ENCODE measurements at places on chromosomes 16 and 17. TPM values are rescaled to one million over a fixed set of nuclear protein-coding genes. Genes with fewer than 3 reads are reported as not detected.

DNA sequence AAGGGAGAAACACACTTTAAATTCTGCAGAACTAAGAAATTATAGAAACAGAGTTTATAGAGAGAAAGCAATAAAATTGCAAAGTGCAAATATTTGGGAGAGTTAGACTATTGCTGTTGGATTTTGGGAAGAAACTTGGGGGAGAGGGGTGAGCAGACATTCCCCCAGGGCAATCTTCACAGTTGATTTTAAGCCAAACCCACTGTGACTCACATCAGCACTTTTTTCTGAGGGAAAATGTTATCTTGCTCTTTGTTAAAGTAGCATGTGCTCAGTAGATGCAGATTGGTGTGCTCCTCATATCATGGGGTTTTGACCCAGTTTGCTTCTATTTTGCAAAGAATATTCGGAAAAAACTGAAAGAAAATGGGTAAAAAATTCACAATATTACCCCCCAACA, 367.6 kb downstream of the CDH11 start:
- no peak for DNase-seq

- DNase-seq: no peak
Measured at GRCh38 chr16:11793840-11794239, 3.2 kb downstream of the ZC3H7A start.

DNA sequence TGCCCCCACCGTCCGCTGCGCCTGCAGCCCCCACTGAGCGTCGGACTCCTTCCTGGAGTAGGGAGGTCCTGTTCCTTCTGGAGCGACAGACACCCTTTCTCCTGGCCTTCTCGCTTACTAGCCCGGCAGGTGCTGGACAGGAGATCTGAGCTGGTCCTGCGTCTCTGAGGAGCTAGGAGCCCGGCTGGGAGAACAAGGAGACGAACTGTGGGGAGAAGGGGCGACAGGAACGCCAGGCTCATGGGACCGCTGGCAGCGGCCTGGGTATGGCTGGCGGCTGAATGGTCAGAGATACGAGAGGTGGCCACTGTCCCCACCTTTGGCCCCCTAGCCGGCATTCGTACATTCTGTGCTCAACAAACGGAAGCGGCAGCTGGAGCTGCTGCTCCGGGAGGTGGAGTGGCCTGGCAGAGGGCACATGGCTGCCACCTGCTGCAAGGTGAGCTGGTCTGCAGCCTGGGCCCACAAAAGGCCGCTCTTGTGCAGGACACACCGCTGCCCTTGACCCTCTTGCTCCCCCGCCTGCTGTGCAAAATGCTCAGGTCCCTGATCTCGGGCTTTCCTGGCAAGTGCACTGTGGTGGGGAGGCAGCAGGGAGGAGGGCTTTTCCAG, 2066.7 kb downstream of the TP53TG3F start:
- no peak for DNase-seq

GRCh38 chr16:3065069-3065741, at the start of gene IL32:
IL32 (plus strand) TSS chr16:3065640; CDS start chr16:3065812, 172 bp downstream.
- peak; percentile 59 for DNase-seq

DNA sequence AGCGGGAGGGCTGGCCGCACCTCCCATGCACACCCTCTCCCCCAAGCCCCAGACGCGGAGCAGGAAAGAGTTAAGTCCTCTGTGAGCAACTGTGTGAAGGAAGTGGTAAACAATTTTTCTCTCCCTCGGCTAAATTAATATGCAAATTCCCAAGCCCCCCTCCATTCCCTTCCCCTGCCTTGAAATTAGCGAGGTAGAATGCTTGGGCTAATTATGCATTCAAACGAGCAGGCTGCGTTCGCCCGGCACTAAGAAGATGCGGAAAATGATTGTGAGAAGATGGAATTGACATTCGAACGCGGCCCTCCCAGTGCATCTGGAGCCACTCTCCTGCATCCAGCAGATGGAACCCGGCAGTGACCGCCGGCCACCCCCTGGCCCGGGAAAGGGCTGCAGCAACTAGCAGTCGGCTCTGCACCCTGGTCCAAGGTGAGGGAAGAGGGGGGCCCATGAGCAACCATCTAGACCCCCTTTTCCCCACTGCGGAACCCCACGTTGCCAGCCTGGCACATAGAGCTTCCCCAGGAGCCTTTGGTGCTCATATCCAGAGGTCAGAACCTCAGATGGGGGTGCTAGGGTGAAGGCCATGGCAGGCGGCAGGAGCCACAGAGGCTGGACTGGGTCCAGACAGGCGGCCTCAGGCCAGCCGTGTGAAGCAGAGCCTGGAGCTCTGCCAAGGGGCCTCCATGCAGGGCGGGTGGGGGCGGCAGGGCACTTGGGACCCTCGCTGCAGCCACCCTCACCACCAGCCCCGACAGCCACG, 49.1 kb upstream of the ACSF3 start:
- DNase-seq: peak; percentile 26

- DNase-seq: no peak
Measured at GRCh38 chr16:88853325-88853941, 3.3 kb downstream of the GALNS start.

- no peak for DNase-seq
Measured at GRCh38 chr17:29560316-29560715, 6.5 kb downstream of the ABHD15 start.

DNA sequence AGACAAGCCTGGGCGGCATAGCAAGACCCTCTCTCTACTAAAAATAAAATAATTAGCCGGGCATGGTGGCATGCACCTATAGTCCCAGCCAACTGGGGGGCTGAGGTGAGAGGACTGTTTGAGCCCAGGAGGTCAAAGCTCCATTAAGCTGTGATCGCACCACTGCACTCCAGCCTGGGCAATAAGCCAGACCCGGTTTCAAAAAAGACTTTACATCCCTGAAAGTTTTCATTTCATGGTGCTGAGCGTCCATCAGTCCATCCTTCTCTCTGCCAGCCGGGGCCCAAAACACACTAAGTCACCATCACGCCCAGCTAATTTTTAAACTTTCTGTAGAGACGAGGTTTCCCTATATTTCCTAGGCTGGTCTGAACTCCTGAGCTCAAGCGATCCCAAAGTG, 10.6 kb downstream of the RAB40B start:
- DNase-seq: no peak

DNA sequence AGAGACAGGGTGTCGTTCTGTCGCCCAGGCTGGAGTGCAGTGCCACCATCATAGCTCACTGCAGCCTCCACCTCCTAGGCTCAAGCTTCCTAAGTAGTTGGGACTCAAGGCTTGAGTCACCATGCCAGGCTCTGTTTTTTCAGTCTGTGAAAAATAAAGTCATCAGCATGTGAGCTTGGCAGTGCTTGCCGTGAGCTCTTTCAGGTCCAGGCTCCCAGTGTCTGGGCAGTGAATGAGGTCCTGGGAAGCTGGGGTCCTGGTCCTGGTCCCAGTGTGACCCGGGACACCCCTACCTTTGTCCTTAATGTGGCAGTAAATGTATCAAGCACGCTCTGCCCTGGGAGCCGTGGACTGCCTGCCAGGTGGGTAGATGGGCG, 22.9 kb upstream of the RPL13 start:
- no peak for DNase-seq

DNA sequence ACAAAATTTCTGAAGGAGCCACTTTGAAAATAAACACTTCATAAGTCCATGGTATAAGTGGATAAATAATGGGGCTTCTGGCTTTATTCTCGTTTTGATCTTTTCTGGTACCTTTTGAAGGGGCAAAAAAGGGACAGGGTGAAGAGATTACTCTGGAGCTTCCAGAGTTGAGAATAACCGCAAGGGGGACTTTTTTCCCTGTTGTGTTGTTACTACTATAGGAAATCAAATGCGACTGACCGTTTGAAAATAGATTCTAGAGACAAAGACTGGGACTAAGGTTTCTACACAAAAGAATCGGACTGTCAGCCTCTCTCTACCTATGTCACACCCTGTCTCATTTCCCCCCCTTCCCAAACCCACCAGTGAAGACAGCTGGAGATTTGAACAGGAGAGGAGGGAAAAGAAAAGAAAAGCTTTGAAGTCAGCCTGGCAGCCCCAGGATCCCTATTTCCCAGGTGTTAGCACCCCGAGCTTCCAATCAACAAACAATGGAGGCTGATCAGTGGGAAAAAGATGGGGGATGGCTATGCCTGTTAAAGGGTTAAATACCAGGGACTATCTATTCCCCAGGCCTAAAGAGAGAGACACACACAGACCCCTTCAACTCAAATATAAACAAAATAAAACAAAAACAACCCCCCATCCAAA, 8.4 kb downstream of the HOXB4 start:
- DNase-seq: no peak

- no peak for DNase-seq
Measured at GRCh38 chr17:15440347-15440746, 27.1 kb downstream of the CDRT4 start.

GRCh38 chr16:725463-726187, 618 bp downstream of the CCDC78 start:
- no peak for DNase-seq

DNA sequence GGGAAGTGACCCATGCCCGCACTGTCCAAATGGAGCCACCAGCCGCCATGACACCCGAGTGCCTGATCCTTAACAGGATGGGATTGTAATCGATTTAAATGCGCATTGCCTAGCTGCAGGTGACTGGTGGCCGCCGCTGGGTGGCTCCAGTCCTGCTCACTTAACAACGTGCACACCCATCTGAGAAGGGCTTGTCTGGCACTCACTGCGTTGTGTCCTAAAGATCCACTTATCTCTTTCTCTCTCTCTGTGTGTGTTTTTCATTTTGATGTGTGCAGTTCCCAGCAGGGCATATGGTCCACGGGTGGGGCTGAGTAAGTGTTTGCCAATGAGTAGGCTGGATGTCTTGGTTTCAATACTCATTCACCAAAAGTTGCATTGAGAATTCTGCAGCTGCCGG, 80.6 kb downstream of the IRF8 start:
- no peak for DNase-seq

Gene HS3ST6
- total RNA-seq: not detected

Gene ZG16
- not detected for total RNA-seq

Gene OR4D1
- not detected for total RNA-seq

Gene GAS2L2
- total RNA-seq: 0.11 TPM

Gene KRT16
- total RNA-seq: not detected

Gene ASGR1
- total RNA-seq: 0.19 TPM
